ENCODE measurements at places on chromosomes 4 and X.

GRCh38 chr4:86718152-86718551 is 124.0 kb downstream of the PTPN13 start:
- no peak for DNase-seq

- DNase-seq, result no peak
These were observed 117.4 kb upstream of the GRPR start for GRCh38 chrX:16005917-16006316.

- DNase-seq, result no peak
These were observed 2.4 kb upstream of the IRAK1 start for GRCh38 chrX:154022108-154022507.

DNA sequence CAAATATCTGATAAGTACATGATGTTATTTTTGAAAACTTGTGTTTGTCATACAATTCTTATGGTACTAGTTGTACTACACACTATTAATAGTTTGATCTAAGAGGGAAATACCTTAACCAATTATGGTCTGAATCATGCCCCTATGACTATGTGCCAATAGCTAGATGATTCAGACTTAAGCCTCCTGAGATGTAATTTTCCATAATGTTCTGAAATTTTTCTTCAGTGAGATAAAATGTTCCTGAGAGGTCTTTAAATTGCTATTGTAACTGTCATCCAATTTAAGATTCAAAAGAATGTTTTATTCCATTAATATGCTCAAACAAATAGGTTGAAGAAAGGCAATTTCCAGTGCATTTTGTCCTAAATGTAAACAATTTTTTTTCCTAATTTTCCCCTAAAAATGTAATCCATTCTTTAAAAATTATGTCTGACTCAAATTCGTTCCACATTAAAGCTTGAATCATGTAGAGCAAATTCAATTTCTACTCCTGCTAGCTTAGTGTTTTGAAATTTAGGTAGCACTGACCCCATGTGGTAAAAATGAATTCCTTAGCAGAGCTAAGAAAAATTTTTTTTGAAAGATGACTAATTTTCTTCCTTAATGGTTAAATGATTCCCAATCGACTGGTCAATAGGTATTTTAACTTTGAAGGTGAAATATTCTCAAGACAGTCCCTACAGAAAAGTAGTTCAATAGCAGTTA is 49.1 kb downstream of the APOOL start:
- DNase-seq, result peak; percentile 9

- DNase-seq, result no peak
These were observed 28.0 kb downstream of the HMX1 start for GRCh38 chr4:8843597-8843996.

GRCh38 chr4:139912445-139912844 is 241.5 kb downstream of the MAML3 start:
- no peak for DNase-seq

DNA sequence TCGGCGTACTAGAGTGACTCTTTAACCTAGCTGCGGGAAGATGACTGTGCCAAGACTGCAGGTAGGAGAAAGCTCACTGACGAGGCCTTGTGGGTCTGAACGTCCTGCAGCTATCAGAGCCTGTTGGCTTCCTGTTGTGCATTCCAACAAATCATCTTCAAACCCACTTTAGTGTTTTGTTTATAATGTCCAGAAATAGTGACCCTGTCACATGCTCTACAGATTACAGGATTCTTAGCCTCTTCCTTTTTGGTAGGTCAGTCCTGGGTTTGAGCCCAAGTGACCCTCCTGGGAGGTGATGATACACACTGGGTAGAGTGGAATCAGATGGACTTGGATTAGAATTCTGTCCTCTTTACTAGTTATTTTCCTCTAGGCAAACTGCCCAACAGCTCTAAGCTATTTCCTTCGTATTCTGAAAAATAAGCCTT is 33.2 kb downstream of the HTT start:
- DNase-seq, result no peak

DNA sequence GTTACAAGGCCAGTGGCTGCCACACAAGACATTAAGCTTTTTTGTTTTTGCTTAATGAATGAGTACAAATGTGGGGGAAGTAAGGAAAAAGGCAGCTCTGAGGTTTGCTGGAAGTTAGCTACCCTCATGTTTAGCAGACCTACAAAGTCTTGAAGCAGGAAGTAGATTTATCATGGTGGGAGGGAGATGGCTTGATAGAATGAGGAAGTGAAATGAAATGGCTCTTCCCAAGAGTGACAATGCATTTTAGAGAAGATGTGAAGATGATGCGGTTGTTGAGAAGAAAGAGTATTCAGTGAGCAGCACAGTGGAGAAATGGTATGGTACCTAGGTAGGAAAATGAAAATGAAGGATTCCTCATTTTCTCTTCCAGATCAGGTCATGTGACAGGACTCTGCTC is 108.0 kb downstream of the SLIT2 start:
- DNase-seq, result peak; percentile 1

- DNase-seq, result no peak
These were observed 12.2 kb downstream of the ANXA5 start for GRCh38 chr4:121684561-121684960.

DNA sequence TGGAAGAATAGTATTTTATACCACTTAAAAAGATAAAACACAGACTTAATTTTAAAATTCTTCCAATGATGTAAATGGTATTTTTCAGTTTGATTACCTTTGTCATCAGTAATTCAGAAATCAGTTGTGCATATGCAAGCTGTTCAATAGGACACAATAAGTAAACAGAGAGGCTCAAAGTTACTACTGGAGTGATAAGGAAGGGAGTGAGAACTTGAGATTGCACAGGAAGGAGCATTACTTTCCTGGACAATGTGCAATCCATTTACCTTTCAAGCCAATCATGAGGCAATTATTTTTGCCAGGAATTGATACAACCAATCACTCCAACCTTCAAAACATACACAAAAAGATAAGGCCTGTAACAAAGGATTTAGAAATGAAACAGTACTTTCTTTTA is 1024.3 kb downstream of the RAPGEF2 start:
- DNase-seq, result no peak

DNA sequence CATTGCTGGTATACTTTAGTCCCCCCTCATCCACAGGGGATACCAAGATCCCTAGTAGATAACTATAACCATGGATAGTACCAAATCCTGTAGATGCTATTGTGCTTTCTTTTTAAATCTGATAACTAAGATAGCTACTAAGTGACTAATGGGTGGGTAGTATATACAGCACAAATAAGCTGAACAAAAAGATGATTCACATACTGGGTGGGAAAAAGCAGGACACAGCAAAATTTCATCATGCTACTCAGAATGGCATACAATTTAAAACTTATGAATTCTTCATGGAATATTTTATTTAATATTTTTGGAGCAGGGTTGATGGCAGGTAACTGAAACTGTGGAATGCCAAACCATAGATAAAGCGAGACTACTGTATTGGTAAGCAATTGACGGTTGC is 161.6 kb downstream of the IL15 start:
- no peak for DNase-seq

DNA sequence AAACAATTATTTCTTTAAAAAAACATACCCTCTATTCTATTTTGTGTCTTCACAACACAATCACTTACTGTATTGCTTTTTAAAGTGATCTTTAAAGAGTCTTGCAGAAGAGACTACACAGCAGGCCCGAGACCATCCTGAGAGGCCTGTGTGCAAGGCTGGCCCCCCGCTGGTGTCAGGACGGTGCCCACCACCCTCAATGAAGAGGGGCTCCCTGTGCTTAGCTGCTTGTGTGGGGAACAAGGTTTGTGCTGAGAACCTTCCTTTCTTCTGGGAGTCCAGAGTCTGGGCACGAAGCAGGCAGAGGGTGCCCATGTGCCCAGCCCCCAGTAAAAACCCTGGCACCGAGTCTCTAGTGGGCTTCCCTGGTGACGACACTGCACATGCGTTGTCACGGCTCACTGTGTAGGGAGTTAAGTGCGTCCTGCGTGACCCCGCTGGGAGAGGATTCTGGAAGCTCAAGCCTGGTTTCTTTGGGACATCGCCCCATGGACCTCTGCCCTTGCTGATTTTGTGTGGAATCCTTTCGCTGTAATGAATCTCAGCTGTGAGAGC is 22.0 kb downstream of the RGS12 start:
- DNase-seq, result no peak

DNA sequence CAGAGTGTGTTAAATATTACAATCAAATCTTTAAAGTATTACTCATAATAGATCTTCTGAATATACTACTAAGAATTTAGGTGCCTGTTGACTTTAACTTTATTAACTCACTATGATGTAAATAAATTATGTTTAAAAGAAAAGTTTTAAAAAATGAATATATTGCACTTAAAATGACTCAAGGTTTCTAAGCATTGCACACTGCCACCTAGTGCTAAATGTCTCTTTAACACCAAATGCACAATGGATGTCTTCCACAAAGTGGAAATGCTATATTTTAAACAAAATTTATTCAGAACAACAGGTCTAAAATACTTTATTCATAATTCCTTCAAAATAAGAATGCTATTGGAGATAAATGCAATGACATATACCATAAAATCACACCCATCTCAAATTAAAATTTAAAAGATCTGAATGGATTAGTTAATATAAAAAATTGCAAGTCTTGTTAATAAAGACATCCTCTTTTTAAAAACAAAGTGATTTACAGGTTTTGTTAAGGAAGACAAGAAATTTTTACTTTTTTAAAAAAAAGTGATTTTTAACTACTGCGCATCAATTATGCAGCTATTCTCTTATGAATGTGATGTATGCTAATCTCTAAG is 5.5 kb downstream of the INPP4B start:
- DNase-seq, result peak; percentile 59

DNA sequence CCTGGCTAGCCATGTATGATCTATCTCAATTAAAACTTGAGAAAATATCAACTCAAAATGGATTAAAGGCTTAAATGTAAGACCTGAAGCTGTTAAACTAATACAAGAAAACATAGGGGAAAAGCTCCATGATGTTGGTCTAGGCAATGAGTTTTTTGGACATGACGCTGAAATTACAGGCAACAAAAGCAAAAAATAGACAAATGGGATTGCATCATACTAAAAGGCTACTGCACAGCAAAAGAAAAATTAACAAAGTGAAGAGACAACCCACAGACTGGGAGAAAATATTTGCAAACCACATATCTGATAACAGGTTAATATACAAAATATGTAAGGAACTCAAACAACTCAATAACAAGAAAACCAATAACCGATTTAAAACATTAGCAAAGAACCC is 8.4 kb downstream of the GC start:
- no peak for DNase-seq

- DNase-seq, result no peak
These were observed 752 bp downstream of the ERAS start for GRCh38 chrX:48826876-48827653.

GRCh38 chr4:53855581-53856250 is 208.7 kb downstream of the CHIC2 start:
- peak; percentile 54 for DNase-seq

DNA sequence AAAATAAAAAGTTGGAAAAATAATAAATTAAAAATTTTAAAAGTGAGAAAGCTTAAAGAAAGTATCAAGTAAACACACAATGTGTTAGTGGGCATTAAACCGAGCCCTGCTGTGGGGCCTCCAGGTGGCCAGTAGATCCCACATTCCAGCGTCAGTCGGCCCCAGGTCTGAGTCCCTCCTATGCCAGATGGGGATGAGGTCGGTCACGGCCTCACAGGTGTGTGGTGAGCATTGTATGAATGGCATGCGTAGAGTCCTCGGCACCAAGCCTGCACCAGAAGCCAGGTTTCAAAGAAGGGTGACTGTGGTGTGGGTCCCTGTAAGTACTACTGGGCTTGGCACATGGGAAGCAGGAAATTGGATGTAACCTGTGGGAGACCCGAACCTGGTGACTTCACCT is 75.6 kb upstream of the MSX1 start:
- no peak for DNase-seq

DNA sequence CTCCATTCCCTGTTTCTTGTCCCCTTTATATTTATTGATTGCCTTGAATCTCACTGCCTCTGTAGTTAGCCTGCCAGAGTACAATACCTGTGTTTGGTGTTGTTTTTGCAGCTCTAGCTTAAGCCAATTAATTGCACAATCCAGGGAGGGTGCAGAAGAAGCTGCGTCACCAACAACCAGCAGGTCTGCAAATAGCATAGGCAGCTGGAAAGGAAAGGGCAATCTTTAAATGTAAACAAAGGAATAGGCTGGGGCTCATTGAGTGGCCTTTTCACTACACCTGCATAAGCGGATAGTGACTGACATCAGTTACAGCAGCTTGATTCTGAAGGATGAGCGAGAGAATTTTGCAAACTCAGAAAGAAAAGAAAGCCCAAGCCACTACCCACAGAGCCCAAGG is 106.8 kb upstream of the RAI2 start:
- no peak for DNase-seq

GRCh38 chrX:2631743-2632532 is 59.2 kb upstream of the CD99 start:
- no peak for DNase-seq

DNA sequence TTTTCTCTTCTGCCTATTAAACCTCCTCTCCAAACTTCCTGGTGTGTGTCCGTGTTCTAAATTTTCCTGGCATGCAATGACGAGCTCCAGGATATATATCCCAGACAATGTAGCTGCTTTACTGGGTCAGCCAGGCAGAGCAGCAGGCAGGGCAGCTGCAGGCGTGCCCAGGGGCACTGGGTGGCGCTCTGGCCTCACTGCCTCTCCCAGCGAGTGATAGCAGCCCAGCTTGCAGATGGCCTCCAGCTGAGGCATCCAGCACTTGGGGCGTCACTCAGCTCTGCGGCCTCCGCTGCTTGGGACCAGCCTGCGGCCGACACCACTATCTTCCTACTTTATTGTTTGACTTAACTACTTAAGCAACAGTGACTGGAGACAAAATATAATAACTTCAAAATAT is 23.0 kb upstream of the UBA6 start:
- no peak for DNase-seq

GRCh38 chr4:15989424-15989823 is 26.4 kb upstream of the FGFBP2 start:
- DNase-seq, result no peak

DNA sequence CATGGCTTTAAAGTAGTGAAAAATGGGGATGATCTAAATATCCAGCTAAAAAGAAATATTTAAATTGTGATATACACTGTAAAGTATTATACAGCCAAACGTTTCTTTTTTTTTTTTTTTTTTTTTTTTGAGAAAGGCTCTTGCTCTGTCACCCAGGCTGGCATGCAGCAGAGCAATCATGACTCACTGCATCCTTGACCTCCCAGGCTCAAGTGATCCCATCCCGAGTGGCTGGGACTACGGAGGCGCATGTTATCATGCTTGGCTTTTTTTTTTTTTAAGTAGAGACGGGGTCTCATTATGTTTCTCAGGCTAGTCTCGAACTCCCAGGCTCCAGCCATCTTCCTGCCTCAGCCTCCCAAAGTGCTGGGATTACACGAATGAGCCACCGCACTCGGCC is 17.1 kb downstream of the SMIM14 start:
- no peak for DNase-seq

DNA sequence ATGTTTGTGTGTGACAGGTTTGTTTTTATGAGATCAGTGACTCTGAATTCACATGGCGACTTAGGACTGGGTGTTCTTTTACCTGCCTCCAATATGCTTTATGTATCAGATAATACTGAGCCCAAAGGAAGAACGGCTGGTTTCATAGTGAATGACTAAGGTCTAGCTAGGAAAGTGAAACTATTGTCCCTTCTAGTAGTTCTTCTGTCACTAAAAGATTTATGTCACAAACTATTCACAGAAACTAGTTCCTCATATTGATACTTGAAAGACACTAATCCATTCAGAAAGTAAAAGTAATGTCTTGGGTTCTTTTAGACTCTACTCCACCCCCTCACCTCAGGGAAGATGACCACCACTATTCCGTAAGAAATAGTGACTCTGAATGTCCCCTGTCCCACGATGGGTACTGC is 81.7 kb downstream of the EGF start:
- peak; percentile 71 for DNase-seq

- DNase-seq, result no peak
These were observed 34.6 kb upstream of the PLK4 start for GRCh38 chr4:127846061-127846460.
